ENCODE measurements at places on chromosomes 12 and 14.

- DNase-seq = no peak
These were observed 182.2 kb downstream of the AACS start for GRCh38 chr12:125247477-125247876.

DNA sequence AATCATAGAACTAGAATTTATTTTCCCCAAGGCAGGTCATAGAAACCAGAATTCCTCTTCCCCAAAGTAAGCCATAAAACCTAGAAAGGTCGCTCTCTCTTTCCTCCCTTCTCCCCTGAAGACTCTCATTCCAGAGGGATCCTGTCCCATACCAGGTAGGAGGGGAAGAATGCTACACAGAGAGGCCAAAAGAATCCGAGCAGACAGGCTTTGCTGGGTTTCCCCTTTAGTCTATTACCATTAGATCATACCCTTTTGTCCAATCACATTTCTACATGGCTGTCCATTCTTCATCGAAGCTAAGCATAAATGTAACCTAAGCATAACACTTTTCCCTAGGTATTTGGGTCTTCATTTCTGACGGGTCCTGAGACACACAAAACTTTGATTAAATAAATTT lies 204.5 kb downstream of the SPTSSA start:
- no peak for DNase-seq

GRCh38 chr12:44000309-44000952 lies 164.6 kb downstream of the TMEM117 start:
- peak; percentile 36 for DNase-seq

DNA sequence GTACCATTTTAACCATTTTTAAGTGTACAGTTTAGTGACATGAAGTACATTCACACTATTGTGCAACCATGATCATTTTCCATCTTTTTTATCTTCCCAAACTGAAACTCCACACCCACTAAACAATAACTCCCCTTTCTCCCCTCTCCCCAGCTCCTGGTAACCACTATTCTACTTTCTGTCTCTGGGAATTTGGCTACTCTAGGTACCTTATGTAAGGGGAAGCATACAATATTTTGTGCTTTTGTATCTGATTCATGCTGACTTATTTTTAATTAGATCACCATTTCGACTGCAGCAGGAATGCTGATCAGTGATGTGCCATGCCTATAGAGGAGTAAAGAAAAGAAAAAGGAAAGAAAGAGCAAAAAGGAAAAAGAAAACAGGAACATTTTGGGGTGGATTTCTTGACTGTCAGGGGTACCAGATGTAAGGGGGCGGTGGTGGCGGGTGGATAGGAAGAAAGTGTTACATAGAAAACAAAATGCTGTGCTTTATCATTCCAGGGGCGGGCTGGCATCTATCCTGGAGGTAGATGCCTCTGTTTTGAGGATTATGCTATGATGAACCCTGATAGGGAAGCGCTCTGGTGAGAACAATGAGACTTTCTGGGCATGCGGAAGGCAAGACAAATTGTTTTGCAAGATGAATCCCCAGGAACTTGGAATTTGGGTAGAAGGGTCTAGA lies 45.2 kb upstream of the CTDSP2 start:
- no peak for DNase-seq

GRCh38 chr12:93261505-93262094 lies 116.1 kb upstream of the NUDT4 start:
- DNase-seq = no peak

- no peak for DNase-seq
These were observed 143.8 kb downstream of the ACSS3 start for GRCh38 chr12:81221681-81222080.

- DNase-seq = no peak
These were observed 114.4 kb downstream of the LMNTD1 start for GRCh38 chr12:25438638-25439037.

DNA sequence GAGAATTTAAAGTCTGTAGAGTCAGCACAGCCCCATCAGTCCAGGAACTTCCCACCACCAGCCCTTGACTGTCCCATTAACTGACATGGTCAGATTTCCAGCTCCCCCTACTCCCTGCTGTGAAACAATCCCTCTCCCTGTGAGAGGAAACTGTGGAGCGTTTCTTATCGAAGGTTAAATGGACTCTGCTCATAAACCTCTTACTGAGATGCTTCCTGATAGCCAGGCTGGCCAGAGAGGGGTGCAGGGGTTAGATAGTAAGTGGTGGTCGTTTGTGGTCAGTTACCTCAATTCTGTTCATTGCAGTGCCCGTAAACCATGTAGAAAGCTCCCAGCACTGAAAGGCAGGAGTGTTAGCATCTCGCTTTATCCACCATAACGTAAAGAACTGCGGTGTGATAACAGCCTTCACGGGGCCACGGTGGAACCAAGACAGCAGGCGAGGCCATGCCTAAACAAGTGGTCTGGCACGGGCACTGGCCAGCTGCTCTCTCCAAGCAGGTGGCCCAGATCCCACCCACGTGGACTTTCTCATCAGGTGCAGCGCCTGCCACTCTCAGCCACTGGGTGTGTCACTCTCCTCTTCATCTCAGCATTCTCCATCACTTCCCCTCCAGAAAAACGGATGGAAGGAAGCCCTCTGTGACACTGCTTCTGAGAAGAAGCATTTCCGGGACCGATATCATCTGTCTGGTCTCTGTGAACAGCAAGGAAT lies 102.2 kb downstream of the FBXL14 start:
- DNase-seq = no peak

- DNase-seq = peak; percentile 81
These were observed 31.7 kb downstream of the PTHLH start for GRCh38 chr12:27940756-27941402.

GRCh38 chr12:4287325-4288211 lies 14.0 kb downstream of the CCND2 start:
- DNase-seq = no peak

DNA sequence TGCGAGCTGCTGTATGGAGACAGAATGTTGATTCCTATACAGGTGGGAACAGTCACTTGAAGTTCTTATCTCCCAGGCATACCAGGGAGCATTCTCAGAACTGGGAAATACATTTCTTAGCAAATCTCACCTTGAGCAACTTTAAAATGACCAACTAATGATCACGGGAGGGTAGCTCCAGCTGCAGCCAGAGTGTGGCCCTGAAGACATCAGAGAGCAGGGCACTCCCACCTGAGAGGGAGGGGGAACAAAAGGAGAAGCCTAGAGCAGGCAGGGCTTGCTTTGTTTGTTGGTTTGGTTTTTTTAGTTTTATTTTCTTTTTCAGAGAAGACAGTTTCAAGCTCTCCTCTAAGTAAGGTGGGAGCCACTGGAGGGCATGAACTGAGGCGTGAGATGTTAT lies 101.1 kb downstream of the OTX2 start:
- no peak for DNase-seq

DNA sequence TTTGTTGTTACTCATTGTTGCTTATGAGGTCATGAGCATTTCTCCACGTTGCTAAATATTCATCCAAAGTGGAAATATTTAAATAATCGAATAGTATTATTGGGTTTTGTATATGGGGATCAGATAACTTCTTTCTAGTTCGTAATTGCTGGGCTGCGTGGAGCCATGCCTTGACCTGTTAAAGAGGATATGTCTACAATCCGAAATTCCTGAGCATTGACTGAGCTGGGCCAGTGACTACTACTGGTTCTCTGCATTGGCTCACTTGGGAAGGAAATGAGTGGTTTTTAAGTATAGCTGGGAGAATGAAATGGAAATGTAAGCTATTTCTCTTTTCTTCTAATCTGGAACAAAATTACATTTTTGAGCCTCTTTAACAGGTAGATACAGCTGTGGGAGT lies 163.2 kb downstream of the RPL10L start:
- DNase-seq = no peak

DNA sequence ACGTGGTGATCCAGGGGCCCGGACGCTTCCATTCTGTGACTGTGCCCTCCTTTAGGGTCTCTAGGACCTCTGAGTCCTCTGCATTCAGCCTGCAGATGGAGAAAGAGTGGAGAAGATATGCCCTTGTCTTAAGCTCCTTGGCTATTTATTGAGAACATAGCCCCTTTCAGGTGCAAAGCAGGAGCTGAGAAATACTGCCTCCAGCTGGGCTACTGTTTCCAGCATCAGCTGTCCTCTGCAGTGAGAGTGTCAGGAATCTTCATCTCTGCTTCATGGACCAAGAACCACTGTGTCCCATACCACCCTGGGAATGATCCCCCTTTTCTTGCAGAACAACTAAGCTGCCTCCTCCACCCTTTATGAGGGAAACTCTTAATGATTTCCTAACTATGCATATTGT lies 47.8 kb upstream of the CEP83 start:
- DNase-seq = no peak

DNA sequence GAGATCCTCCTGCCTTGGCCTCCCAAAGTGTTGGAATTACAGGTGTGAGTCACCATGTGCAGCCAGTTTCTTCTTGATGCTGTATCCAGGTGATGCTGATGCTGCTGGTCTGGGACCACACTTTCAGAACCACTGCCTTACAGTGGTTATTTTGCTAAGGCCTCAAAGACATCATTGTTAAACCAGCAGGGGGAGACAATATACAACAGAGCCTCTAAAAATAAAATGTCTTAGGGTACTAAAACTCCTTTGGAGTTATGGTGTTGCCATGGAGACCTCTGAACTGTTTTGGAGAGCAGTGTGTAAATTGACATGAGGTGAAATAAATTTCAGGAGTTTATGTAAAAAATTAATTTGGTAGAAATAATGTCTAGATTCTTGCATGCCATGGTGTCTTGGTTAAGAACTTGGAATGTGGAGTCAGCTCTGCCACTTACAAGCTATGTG lies 1.1 kb upstream of the ARG2 start:
- DNase-seq = peak; percentile 33

DNA sequence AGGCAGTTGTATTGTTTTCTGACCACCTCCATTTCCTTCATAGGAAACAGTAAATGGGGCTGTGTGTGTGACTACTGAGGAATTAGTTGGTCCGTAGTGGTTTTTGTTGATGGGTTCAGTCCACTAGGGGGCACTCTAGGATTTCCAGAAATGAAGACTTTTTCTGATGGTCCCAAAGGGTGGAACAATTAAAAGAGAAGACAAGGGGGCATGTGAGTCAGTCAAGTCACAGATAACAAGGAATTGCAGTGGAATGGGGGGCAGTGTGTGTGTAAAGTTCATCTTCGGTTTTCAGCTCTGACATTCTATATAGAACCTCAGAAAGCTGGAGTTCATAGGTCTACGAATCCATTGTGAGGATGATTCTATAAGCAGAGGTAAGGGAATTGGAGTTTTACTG lies 186.6 kb upstream of the OR4E1 start:
- peak; percentile 63 for DNase-seq

DNA sequence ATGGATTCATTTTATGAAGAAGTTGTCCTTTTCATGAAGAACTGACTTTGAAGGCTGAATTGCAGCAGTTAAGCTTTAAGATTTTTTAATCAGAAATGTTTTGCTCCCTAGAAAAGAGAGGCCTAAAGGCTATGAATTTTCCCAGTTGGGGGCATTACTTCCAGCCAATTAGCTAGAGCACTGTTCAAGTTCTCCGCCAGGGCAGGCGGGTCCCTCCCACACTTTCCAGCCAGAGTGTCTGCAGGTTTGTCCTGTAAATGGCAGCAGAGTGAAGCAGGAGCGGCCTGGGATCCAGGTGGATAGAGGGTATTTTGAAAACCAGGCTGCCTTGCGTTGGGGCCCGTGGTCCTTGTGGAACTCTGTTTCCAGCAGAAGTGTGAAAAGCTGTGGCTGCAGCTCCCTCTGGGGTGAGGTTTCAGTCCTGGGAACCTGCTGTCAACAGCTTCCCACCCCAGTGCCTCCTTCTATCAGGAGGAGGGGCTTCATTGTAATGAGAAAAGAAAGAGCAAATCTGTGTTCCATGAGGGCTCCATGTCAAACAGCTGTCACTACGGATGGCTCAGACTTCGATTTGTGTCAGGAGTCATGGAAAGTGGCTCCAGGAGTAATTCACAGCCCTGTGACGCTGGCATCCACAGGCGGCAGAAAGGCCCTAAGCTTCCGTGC lies 210.7 kb upstream of the TMEM132C start:
- no peak for DNase-seq

GRCh38 chr12:79356216-79356615 lies 334.5 kb downstream of the PAWR start:
- no peak for DNase-seq

- DNase-seq = no peak
These were observed 646.9 kb upstream of the TMEM132C start for GRCh38 chr12:127619869-127620734.

Measured in activated naive CD4-positive, alpha-beta T cell treated with anti-CD3 and anti-CD28 coated beads, Interleukin-2, amount 10 ng/mL, durations not matched to agents 7 days and 5 days (primary cell).